ENCODE measurements at places on chromosomes 1 and 21. TPM values are rescaled to one million over a fixed set of nuclear protein-coding genes. Genes with fewer than 3 reads are reported as not detected.

The FCRL6 gene
- total RNA-seq: not detected

DNA sequence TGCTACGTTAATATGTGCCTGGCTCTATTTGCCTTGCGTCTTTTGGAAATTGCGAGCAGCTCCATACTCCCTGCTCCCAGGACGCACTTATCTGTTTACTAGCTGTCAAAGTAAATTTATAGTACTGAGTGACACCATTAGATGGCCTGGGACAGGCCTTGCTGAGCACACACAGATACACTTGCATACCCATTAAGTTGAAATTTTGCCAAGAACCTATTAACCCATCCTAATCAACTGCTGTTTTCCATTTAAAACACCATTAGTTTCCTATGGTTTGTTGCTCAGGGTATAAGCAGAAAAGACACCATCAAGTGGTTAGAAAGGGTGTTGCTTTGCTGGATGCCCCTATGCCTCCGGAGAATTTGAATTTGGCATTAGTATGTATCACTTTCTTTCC, 187.3 kb downstream of the SLC44A5 start:
- no peak for DNase-seq

DNA sequence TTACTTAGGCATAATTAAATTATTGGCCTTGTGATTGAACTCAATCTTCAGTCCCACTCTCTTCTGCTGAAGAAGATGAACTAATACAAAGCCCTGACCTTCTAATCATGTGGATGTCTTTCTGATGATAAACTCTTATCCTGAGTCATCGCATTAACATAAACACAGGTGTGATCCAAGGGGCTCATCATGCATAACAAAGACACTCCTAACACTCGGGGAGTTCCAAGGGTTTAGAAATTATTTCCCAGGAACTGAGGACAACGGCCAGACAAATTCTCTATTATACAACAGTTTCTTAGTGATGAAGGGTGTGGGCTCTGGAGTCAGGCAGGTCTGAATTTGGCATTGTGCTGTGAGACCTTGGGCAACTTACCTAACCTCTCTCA, 18.0 kb downstream of the DUSP10 start:
- DNase-seq: no peak

DNA sequence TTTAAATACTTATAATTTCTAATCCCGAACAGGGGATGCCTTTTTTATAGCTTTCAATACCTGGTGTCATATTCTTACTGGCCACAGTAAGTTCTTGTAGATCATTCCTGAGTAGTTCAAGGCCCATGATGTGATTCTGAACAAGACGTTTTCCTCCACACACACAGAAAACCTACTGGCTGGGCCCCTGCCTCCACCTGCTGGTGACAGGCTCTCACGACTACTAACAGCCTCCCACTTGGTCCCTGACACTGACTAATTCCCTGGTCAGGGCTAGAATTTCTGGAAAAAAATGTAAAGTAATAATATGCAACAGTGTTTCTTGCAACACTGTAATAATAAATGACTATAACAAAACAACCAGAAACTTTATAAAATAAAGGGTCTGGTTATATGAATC, 50.4 kb upstream of the RIPK4 start:
- peak; percentile 49 for DNase-seq

DNA sequence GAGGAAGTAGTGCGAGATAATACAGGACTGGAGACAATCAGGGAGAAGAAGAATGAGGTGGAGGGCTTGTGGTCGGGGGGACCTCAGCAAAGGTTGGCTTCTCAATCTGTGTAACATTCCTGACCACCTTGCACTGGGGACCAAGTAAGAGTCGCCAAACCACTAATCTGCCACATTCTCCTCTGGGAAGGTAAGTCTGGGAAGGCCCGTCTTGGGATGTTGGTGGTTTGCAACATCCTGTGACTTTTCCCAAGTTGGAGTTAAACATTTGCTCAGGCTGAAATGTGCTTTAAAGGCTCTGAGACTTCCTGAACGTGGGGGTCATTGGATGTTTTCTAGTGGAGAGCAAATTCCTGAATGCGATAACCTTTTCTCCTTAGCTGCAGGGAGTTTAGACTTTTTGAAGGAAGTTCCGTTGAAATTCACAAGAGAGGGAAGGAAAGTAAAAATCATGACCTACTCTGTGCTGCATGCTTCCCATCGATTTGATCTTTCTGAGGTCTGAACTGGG, 325.9 kb downstream of the RPS6KC1 start:
- DNase-seq: peak; percentile 61
